ENCODE measurements at places on chromosomes 5 and 9. TPM values are rescaled to one million over a fixed set of nuclear protein-coding genes. Genes with fewer than 3 reads are reported as not detected.

DNA sequence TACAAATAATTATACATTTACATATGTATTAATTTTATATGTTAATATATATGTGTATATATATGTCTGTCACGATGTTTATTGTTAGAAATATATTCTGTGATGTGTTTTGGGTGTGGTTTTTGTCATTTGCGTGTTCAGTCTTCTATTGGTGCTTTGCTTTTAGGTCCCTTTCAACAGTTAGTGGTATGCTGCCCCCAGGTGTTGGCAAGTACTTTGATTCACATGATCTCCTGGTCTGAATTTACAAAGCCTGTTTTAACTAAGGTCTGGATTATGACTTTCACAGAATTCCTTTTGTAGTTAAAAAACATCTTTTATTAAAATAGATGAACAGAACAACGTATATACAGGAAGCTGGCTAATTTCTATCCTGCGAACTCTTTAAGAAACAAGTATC lies 271.5 kb downstream of the CCDC171 start:
- DNase-seq = no peak

DNA sequence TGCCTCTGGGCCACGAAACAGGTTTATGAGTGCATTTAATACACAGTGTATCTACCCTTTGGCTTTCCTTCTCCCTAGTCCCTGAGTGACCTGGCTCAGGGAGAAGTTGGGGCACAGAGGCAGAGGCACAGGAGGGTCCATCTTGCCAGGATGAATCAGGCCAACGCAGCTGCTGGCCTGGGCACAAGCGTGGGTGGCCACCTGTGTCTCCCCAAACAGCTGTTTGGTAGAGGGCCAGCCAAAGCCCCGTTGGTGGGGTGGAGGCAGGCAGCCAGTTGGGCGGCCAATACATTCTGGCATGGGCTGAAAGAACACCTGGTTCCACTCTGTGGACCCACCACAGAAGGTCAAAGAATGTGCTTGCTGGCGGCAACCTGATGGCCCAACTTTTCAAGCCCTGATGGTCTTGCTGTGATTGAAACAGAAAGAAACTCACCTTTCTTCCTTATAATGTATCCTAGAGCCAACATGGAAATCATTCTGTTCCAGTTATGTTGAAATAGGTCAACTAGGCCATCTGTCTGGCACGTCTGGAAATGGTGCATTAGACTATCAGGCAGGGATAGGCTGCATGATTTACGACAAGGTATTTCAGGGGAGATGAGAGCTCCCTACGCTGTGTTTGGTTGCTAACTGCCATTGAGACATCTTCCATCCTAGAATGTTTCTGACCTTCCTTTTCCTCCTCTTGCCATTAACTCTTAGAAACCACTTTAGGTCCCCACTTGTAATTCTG lies 337.4 kb downstream of the ADAMTS6 start:
- no peak for DNase-seq

GRCh38 chr5:9380109-9380508 lies 165.8 kb downstream of the SEMA5A start:
- no peak for DNase-seq

DNA sequence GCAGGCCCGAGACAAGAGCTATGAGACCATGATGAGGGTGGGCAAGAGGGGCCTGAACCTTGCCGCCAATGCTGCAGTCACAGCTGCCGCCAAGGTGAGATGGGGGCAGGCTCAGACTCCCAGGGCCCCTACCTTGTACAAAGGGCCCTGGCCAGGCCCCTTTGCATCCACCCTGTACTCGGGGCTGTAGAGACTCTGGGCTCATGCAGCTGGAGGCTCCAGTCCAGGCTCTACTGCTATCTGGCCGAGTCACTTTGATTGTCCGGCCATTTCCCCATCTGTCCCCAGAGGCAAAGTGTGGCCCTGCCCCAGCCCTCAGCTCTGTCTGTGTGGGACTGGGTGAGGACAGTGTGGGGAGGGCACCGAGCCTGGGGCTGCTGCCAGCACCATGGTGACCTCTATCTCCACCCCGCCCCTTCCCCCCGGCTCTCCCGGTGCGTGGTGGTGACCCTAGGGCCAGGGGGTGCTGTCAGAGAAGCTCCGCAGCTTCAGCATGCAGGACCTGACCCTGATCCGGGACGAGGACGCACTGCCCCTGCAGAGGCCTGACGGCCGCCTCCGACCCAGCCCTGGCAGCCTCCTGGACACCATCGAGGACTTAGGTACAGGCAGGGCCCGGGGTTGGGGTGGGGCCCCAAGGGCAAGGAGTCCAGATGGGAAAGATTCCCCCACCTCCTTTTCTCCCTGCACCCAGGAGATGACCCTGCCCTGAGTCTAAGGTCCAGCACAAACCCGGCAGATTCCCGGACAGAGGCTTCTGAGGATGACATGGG lies 6.1 kb downstream of the REEP2 start:
- DNase-seq = no peak

DNA sequence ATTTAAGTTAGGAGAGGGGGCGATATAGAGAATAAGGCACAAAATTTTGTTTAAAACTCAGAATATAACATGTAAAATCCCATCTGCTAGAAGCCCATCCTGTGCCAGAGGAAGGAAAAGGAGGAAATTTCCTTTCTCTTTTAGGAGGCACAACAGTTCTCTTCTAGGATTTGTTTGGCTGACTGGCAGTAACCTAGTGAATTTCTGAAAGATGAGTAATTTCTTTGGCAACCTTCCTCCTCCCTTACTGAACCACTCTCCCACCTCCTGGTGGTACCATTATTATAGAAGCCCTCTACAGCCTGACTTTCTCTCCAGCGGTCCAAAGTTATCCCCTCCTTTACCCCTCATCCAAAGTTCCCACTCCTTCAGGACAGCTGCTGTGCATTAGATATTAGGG lies 18.3 kb downstream of the MOCS2 start:
- no peak for DNase-seq

- DNase-seq = no peak
These were observed 4.3 kb upstream of the FAT2 start for GRCh38 chr5:151595411-151595826.

DNA sequence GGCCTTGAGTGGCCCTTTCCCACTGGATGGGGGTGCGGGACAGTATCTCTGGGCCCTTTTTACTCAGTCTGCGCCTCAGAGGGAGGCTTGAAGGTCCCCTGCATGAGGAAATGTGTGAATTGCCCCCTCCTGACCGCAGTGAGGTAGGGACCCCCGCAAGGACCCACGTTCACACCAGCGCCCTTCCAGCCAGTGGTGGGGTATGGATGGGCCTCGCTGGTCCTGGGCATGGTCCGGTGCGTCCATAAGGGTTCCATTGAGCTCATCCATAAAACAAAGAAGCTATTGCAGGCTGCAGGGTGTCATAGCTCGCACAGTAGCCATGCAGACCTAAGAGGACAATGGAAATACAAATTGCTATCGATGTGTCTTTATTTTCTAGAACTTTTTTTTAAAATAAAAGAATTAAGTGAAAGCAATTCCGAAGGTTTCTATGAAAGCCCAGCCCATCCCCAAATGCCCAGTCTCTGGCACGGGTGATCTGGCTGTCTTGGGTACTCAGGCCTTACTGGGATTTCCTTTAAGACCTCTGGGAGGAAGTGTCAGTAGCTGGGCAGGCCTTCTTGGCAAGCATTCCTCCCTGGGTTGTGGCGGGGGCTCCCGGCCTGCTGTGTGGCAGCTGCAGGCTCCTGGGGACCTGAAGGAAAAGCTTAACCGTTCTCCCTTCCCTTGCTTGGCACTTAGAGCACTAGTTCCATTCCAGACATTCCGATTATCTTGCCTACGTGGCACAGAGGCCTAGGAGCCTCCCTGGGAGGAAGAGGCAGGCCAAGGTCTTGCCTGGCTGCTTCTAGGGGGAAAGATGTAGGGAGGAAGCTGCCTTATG lies 1.5 kb upstream of the SEMA5A start:
- peak; percentile 53 for DNase-seq

DNA sequence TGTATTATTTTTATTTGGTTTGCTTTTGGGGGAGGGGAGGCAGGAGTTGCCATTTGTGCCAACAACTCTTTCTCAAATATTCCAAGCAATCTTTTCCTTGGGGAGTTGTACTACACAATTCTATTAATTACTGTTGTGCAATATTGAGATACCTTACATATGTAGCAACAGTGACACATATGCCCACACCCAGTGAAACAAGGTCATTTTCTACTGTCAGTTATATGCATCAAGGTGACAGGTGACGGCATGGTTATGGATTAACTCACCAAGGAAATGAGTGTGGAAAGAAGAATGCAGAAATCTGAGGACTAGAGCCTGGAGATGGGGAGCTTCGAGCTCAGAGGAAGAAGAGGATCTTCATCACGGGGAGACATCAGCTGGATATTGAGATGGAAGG lies 17.9 kb upstream of the MSMP start:
- no peak for DNase-seq

Gene TAS2R1
- total RNA-seq = not detected

DNA sequence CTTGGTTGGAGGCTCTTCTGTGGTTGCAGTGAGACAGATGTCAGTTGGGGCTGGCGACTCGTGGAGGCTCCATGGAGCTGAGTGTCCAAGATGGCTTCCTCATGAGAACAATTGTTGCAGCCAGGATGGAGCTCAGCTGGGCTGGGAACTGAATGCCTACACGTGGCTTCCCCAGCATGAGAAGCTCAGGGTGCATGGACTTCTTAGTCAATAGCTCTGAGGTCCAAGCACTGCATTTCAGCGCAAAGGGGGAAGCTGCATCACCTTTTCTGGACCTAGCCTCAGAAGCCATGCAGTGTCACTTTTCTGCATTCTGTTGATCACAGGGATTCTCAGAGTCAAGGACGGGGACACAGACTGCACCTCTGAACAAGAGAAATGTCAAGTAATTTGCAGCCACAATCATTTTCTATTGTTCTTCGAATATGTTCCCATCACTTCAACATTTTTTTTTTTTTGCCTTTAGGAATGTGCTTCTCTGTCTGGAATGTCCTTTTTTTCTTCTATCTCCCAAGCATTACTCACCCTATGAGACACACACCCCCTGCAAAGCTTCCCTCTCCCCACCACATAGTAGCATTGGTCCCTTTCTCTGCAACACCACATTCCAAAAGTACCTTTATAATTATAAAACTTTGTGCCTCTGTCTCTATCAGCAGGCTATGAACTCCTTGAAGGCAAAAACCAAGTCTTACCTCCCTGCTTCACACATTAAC lies 57.5 kb upstream of the STK32A start:
- DNase-seq = no peak

Gene SOHLH1
- not detected for total RNA-seq

Gene CCL19
- 11.4 TPM for total RNA-seq

DNA sequence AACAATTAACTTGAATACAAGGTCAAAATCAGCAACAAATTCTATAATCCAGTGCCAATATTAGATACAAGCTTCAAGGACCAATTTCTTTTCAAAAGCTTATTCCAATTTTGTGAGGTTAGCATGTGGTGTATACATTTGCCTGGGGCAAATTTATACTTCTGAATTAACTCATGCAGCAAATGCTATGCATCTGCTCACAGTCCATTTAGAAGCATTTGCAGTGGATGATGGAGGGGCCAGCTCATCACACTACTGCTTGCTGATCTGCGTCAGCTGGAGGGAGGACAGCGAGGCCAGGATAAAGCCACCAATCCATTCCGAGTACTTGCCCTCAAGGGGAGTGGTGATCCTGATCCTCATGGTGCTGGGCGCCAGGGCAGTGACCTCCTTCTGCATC lies 474.3 kb upstream of the KIF2A start:
- no peak for DNase-seq

Gene SLC28A3
- total RNA-seq = 4.9 TPM

Data from ureter (tissue), 1 donor.